ENCODE measurements at places on chromosomes 5 and 9.
A peak's percentile ranks its signal among the peaks of the same experiment; 100 is the strongest.

DNA sequence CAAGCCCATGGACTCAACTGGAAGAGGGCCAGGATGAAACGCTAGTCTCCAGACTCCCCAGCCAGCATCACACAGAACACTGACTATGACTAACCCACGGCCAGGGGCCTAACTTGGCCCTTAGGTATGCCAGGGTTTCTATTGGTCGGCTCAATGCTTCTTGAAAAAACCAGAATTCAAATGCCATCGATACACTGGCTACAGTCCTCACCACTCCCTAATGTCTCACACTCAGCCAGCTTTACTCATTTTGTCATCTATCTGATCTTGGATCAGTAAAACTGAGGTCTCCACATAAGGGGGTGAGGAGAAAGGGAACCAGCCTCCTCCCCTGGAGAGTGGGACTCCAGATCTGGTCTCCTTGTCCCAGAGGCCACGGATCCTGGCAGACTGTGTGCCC, 59.5 kb upstream of the FUBP3 start:
- DNase-seq = no peak

GRCh38 chr9:122097679-122098315, 4.7 kb upstream of the TTLL11 start:
- DNase-seq = no peak

DNA sequence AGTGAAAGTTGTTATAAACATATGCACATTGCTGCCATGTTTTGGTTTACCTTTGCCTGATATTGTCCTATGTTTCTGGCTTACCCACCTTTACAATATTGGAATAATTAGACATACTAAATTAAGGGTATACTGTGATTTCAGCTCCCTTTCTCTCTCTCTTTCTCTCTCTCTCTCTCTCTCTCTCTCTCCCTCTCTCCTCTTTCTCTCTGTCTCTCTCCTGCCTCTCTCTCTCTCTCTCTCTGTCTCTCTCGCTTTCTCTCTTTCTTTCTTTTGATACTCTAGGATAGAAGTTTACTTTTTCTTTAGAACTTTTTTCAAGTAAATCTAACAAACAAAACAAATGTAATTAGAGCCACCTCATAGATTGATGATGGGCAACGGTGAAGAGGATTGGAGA, 239.6 kb downstream of the TMEM161B start:
- DNase-seq = no peak

- DNase-seq = no peak
Measured at GRCh38 chr5:22460189-22460588, 393.0 kb downstream of the CDH12 start.

- DNase-seq = peak; percentile 37
Measured at GRCh38 chr9:124660341-124660801, 110.7 kb downstream of the NR6A1 start.

GRCh38 chr9:127561491-127562278, 50.4 kb upstream of the STXBP1 start:
- peak; percentile 96 for DNase-seq

- no peak for DNase-seq
Measured at GRCh38 chr5:134420343-134420742, 8.7 kb upstream of the CDKN2AIPNL start.

DNA sequence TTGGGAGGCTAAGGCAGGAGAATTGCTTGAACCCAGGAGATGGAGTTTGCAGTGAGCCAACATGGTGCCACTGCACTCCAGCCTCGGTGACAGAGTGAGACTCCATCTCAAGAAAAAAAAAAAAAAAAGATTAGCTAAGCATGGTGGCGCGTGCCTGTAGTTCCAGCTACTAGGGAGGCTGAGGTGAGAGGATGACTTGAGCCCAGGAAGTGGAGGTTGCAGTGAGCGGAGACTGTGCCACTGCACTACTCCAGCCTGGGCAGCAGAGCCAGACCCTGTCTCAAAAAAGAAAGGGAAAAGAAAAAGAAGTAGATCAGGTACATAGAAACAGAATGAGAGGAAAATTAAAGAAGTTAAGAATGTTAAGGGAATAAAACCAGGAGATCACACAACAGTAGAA, 927.1 kb upstream of the DMAC1 start:
- DNase-seq = no peak

GRCh38 chr5:169942181-169942580, 38.1 kb downstream of the INSYN2B start:
- DNase-seq = peak; percentile 71

GRCh38 chr9:107281184-107281583, 1.9 kb upstream of the RAD23B start:
- DNase-seq = no peak

GRCh38 chr9:98856982-98857381, 49.5 kb downstream of the GALNT12 start:
- DNase-seq = no peak

DNA sequence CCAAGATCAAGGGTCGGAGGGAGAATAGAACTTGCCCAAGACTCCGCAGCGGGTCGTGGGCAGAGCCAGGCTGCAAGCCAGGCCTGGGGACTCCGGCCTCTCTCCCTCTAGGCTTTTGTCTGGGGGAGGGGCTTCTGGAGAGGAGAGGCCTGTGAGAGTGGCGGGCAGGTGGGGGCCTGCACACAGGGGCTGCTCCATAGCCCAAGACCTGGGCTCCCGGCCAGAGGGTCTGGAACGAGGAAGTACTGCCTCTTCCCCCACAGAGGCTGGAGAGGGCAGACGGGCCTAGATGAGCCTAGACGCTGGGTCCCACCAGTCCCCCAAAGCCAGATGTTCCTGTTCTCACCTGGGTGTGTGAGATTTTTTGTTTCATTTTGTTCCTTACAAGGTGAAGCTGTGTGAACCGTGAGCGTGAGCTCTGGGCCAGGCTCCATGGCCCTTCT, 5.2 kb upstream of the ST6GALNAC6 start:
- no peak for DNase-seq

GRCh38 chr5:4294878-4295277, 699.2 kb downstream of the IRX1 start:
- no peak for DNase-seq

GRCh38 chr9:129868872-129869486, 33.7 kb downstream of the USP20 start:
- no peak for DNase-seq

GRCh38 chr5:169918228-169918627, 62.1 kb downstream of the INSYN2B start:
- DNase-seq = no peak

DNA sequence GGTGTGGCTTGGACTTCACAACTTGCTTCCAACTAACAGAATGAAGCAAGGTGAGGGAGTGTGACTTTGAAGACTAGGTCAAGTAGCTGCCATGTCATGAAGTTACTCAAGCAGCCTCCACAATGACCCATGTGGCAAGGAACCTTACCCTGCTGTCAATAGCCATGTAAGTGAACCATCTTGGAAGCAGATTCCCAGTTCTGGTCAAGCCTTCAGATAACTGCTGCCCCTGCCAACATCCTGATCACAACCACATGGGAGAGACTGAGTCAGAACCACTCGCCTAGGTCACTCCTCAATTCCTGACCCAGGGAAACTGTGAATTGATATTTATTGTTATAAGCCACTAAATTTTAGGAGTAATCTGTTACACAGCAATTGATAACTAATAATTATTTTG, 10.9 kb downstream of the ZCCHC10 start:
- peak; percentile 6 for DNase-seq

GRCh38 chr5:135008981-135009735, 24.9 kb downstream of the PITX1 start:
- DNase-seq = no peak

GRCh38 chr5:14319102-14319501, 176.0 kb downstream of the TRIO start:
- DNase-seq = no peak

- no peak for DNase-seq
Measured at GRCh38 chr5:143481697-143482531, 78.4 kb upstream of the NR3C1 start.

- DNase-seq = no peak
Measured at GRCh38 chr9:89738137-89738932, 133.5 kb downstream of the GADD45G start.

GRCh38 chr5:169728418-169728817, 91.3 kb downstream of the DOCK2 start:
- no peak for DNase-seq

DNA sequence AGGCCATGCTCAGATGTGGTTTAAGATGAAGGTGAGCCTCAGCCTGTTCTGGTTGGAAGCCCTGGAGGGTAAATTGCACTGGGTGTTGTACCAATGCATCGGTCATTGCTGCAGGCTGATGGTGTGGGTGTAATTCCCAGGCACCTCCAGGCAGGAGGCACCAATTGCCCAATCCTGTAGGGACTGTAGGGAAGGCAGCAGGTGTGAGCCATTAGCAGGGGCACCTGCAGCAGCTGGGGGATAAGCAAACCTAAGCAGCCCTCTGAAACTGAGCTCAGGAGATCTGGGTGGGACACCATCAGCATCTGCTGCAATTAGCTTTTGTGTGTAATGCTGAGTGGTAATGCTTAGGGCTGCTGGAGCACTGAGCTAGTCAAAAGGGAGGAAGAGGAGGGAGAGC, 190.1 kb upstream of the TBC1D2 start:
- no peak for DNase-seq

GRCh38 chr5:155898284-155898683, 428.7 kb upstream of the SGCD start:
- DNase-seq = peak; percentile 49

- peak; percentile 49 for DNase-seq
Measured at GRCh38 chr9:101566904-101567724, 27.7 kb downstream of the PPP3R2 start.

- no peak for DNase-seq
Measured at GRCh38 chr9:2729003-2729402, 11.7 kb downstream of the KCNV2 start.

- no peak for DNase-seq
Measured at GRCh38 chr5:71456362-71456743, 902 bp downstream of the BDP1 start.

GRCh38 chr9:82202808-82203207, 214.2 kb downstream of the SPATA31D1 start:
- DNase-seq = peak; percentile 13

GRCh38 chr9:16867576-16868311, 2.7 kb downstream of the BNC2 start:
- peak; percentile 28 for DNase-seq

GRCh38 chr5:14321936-14322335, 178.8 kb downstream of the TRIO start:
- no peak for DNase-seq

DNA sequence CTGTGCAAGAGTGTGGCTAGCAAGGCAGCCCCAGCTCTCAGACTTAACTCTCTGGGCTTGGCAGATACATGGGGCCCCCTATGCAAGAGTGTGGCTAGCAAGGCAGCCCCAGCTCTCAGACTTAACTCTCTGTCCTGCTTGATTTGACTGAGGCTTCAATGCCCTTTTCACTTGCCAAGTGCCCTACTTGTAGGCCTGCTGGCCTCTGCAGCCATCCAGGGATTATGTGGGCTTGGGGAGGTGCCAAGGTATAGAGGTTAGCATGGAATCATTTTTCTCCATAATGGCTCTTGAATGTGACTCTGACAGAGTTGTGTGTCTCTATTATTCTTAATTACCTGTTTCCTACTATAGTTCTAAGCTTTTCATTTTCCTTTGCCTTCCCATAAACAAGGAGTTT, 115.5 kb upstream of the RUSC2 start:
- DNase-seq = no peak
